ENCODE measurements at places on chromosomes 16 and 17.

- DNase-seq: peak; percentile 77
Measured at GRCh38 chr16:85699628-85700027, 10.9 kb upstream of the GINS2 start.

GRCh38 chr16:81571592-81572385 is 127.2 kb downstream of the CMIP start:
- DNase-seq: no peak

GRCh38 chr16:75758215-75758614 is 31.9 kb upstream of the CPHXL start:
- peak; percentile 10 for DNase-seq

GRCh38 chr17:30796016-30796415 is 28.5 kb downstream of the CRLF3 start:
- no peak for DNase-seq

GRCh38 chr16:10612649-10613179 is 32.3 kb upstream of the EMP2 start:
- no peak for DNase-seq

GRCh38 chr17:47423406-47424295 is 99.9 kb downstream of the EFCAB13 start:
- no peak for DNase-seq

DNA sequence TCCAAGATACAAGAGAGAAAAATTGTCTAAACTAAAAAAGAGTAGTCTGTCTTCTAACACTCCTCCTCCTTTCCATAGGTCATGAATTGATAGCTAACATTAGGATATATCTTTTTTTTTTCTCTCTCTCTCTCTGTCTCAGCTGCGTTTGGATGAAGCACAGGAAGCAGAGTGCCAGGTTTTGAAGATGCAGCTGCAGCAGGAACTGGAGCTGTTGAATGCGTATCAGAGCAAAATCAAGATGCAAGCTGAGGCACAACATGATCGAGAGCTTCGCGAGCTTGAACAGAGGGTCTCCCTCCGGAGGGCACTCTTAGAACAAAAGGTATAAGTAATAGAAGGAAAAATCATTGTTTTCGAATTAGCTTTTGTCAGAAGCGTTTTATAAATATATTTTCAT is 32.9 kb downstream of the ABHD15 start:
- DNase-seq: no peak

DNA sequence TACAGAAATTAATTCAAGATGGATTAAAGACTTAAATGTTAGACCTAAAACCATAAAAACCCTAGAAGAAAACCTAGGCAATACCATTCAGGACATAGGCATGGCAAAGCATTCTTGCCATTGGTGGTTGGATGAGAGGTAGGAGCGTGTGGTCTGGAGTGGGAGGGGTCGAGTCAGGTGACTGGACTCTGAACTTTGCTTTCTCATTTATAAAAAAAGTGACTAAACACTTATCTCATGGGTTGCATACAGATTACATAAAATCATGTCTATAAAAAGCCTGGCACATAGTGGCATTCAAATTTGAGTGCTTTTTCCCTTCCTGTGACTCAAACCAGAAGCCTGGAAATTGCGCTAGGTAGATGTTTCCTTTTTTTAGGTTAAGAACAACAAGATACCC is 159.7 kb upstream of the SHISA6 start:
- no peak for DNase-seq

DNA sequence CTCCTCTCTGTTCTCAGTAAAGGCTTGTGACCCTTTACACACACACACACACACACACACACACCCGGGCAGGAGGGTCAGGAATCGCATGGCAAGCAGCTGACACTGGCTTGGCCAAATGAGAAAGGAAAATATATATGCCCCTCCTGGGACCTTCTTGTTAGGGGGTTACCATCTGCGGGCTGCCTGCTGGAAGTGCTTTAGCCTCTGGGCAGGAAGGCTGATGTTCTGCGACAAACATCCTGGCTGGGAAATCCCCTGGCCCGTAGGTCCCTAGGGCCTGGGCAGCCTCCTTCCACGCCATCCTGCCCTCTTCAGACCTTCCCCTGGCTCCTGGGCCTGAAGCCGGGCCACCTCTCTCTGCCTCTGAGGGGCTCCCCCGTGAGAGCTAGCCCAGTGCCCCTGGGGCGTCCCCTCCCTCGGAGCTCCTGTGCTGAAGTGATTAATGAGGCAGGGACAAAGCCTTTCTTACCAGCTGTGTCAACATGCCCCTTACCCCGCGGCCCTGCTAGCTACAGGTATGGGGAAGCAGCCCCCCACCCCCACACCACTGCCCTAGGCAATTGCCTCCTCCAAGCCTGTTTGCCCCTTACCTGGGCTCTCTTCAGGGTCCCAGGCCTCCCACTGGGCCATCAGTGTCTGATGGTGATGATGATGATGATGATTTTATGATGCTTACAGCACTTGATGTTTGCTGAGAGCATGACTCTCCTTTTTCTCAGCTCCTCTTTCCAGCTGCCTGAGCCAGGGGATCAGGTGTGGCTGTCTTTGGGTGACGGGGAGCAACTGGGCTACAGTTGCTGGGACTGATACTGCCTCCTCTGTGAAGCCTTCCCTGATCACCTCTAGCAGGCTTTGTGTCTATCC is 32.8 kb upstream of the ETV4 start:
- no peak for DNase-seq

GRCh38 chr16:3819746-3820724 is 60.5 kb downstream of the CREBBP start:
- DNase-seq: no peak

Measured in inflammatory macrophage treated with lipopolysaccharide for 4 hours (primary cell).